ENCODE measurements at places on chromosomes 13 and 19. TPM values are rescaled to one million over a fixed set of nuclear protein-coding genes. Genes with fewer than 3 reads are reported as not detected.

DNA sequence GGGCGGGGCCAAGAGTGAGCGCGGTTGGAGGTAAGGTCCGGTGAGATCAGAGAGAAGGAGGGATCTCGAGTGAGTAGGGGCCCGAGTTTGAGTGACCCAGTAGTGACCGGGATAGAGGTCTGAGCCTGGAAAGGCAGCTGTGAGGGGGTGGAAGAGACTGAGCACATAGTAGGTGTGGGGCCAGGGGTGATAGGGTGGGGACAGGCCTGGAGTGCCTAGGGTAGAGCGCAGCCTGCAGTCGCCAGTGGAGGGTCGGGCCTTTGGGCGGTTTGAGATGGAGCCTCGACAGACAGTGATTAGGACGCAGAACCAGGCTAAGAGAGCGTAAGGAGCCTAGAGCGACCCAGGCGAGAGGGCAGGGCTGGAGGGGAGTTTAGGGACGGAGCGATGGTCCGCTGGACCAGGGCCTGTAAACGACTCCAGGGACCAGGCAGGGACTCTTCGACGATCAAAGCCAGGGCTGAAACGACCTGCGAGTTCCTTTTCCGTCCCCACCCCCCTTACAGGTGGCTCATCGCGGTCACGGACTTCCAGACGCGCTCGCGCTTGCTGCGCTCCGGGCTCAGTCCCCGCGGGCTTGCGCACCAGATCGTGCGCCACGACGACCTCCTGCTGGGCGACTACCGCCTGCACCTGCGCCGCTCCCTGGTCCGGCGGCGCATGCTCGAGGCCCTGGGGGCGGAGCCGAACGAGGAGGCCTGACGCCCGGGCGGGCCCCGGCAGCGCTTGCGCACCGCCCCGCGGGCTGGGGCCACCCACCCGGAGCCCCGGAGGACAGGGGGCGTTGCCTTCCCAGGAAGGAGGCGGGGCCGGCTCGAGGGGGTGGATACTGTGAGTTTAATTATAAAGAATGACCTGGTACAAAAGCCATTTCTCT lies 9.4 kb downstream of the C19orf81 start:
- peak; percentile 79 for DNase-seq
- peaks cover 74% of the 10 kb centered on the region for H3K27me3 ChIP-seq
- peak overlapping the region; percentile 73 for H3K27ac ChIP-seq
- peak overlapping the region; percentile 81 for H3K4me3 ChIP-seq
- H3K36me3 ChIP-seq = peaks cover 8% of the 10 kb centered on the region

GRCh38 chr19:12314553-12314952 lies 18.9 kb downstream of the ZNF563 start:
- H3K27ac ChIP-seq = no peak overlapping the region
- no peak overlapping the region for H3K4me3 ChIP-seq
- DNase-seq = no peak
- no peaks in the 10 kb centered on the region for H3K4me1 ChIP-seq

GRCh38 chr19:19538785-19539166 lies 711 bp downstream of the CILP2 start:
- H3K4me1 ChIP-seq = peaks cover 36% of the 10 kb centered on the region
- DNase-seq = no peak
- H3K36me3 ChIP-seq = no peaks in the 10 kb centered on the region
- H3K4me3 ChIP-seq = peak overlapping the region; percentile 8

DNA sequence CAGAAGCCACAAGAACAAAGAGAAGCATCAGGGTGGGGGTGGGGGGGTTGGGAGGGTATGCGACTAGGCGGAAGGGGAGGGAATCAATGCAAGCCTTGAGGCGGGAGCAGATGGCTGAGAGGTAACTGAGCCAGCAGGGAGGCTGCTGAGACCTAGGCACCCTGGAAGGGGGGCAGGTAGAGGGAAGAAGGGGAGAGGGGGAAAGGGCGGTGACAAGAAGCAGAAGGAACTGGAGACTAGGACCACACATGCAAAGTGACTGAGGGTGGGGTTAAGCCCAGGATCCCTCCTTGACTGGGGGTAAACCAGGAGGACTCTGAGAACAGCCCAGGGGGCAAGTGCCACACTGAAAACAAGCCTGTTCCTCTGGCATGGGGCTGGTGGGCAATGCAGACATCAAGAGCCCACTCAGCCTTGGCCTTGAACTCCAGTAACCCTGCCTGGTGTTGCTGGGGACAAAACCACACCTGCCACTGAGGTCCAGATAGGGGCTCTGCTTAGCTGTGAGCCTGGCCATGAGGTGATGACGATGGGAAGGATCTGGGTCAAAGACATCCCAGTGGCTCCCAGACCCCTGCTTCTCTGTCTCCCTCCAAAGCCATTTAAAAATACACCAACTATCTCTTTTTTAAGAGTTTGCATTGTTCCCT lies 20.3 kb downstream of the OPA3 start:
- no peak for DNase-seq
- H3K27ac ChIP-seq = peak overlapping the region; percentile 90
- peaks cover 36% of the 10 kb centered on the region for H3K4me1 ChIP-seq
- no peaks in the 10 kb centered on the region for H3K36me3 ChIP-seq
- H3K27me3 ChIP-seq = no peaks in the 10 kb centered on the region
- peak overlapping the region; percentile 27 for H3K4me3 ChIP-seq

The NCR1 gene
- total RNA-seq = not detected

GRCh38 chr13:37492075-37492474 lies 106.5 kb downstream of the POSTN start:
- H3K36me3 ChIP-seq = no peaks in the 10 kb centered on the region
- no peak for DNase-seq
- no peaks in the 10 kb centered on the region for H3K27me3 ChIP-seq
- no peak overlapping the region for H3K27ac ChIP-seq
- H3K4me1 ChIP-seq = no peaks in the 10 kb centered on the region

The TLE2 gene
- total RNA-seq = 6.5 TPM

- H3K27ac ChIP-seq = no peak overlapping the region
- no peak overlapping the region for H3K4me3 ChIP-seq
- no peaks in the 10 kb centered on the region for H3K27me3 ChIP-seq
- H3K4me1 ChIP-seq = no peaks in the 10 kb centered on the region
These were observed 1395.8 kb downstream of the SLITRK5 start for GRCh38 chr13:89066868-89067466.

The IL11 gene
- total RNA-seq = not detected

GRCh38 chr19:17323964-17324332 lies 10.7 kb downstream of the ANO8 start:
- DNase-seq = peak; percentile 63
- no peak overlapping the region for H3K27ac ChIP-seq
- H3K4me3 ChIP-seq = no peak overlapping the region
- H3K27me3 ChIP-seq = no peaks in the 10 kb centered on the region
- H3K36me3 ChIP-seq = peaks cover 13% of the 10 kb centered on the region

The SCGB2B2 gene
- total RNA-seq = 0.50 TPM

- H3K4me3 ChIP-seq = no peak overlapping the region
- H3K27me3 ChIP-seq = no peaks in the 10 kb centered on the region
- DNase-seq = no peak
- H3K36me3 ChIP-seq = peaks cover 6% of the 10 kb centered on the region
These were observed 43.6 kb downstream of the ANKRD27 start for GRCh38 chr19:32631381-32631780.

GRCh38 chr13:50526661-50527071 lies 316.8 kb downstream of the DLEU7 start:
- H3K27ac ChIP-seq = no peak overlapping the region
- no peak for DNase-seq
- peaks cover 18% of the 10 kb centered on the region for H3K4me1 ChIP-seq
- H3K36me3 ChIP-seq = no peaks in the 10 kb centered on the region
- peaks cover 10% of the 10 kb centered on the region for H3K27me3 ChIP-seq
- H3K4me3 ChIP-seq = no peak overlapping the region

- H3K27me3 ChIP-seq = no peaks in the 10 kb centered on the region
- no peak overlapping the region for H3K4me3 ChIP-seq
- H3K36me3 ChIP-seq = peaks cover 22% of the 10 kb centered on the region
- H3K4me1 ChIP-seq = peaks cover 13% of the 10 kb centered on the region
These were observed 14.2 kb downstream of the HAS1 start for GRCh38 chr19:51709575-51709974.

The AKAP8L gene
- 127 TPM for total RNA-seq

- H3K27me3 ChIP-seq = no peaks in the 10 kb centered on the region
- no peak overlapping the region for H3K4me3 ChIP-seq
- H3K4me1 ChIP-seq = no peaks in the 10 kb centered on the region
- no peak overlapping the region for H3K27ac ChIP-seq
These were observed 65.7 kb downstream of the SLC7A1 start for GRCh38 chr13:29529754-29530153.

DNA sequence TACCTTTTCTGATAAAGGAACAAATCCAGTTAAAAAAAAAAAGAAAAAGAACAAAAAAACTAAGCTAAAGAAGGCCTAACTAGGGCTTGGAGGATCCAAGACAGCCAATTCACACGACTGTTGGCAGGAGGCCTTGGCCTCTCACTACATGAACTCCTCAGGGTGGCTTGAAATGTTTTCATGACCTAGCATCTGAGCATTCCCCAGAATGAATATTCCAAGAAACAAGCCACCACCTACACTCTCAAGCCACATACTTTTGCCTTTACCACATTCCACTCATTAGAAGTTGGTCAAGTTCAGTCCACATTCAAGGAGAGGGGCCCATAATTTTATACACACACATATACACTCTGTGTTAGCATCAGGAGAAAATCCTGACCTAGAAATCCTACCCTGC lies 97.6 kb upstream of the SIAH3 start:
- H3K4me1 ChIP-seq = no peaks in the 10 kb centered on the region
- no peak overlapping the region for H3K27ac ChIP-seq
- DNase-seq = no peak
- no peaks in the 10 kb centered on the region for H3K36me3 ChIP-seq
- no peak overlapping the region for H3K4me3 ChIP-seq

DNA sequence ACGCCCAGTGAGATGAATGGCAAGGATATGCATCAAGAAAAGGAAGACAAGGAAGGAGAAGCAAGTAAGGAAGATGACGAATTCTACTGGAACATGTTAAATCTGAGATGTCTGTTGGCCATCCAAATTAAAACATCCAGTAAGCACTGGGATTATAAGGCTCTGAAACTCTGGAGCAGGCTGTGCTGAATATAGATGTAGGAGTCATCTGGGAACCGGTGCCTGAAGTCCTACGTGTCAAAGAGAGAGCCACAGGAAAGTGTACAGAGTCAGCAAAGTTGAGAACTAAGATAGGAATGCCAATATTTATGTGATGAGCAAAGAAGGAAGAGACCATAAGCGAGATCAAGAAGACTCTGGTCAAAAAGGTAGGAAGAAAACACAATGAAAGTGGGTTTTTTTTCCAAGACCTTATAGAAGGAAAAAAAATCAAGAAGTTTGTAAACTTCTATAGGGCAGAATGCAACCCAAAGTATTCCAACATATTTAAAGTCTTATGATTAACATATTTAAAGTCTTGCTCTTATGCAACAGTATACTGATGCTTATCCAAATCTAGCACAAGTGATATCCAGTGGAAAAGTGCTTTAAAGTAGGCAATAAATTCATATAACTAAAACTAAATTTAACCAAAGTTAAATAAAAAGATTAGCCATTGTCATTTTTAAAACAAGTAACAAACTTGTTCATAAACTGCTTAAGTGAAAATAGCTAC lies 51.2 kb upstream of the EEF1AKMT1 start:
- DNase-seq = no peak
- no peak overlapping the region for H3K27ac ChIP-seq
- H3K27me3 ChIP-seq = no peaks in the 10 kb centered on the region
- H3K4me3 ChIP-seq = no peak overlapping the region
- peaks cover 17% of the 10 kb centered on the region for H3K4me1 ChIP-seq

GRCh38 chr13:43686557-43686956 lies 100.2 kb downstream of the ENOX1 start:
- H3K4me3 ChIP-seq = no peak overlapping the region
- no peaks in the 10 kb centered on the region for H3K36me3 ChIP-seq
- H3K27me3 ChIP-seq = peaks cover 14% of the 10 kb centered on the region

DNA sequence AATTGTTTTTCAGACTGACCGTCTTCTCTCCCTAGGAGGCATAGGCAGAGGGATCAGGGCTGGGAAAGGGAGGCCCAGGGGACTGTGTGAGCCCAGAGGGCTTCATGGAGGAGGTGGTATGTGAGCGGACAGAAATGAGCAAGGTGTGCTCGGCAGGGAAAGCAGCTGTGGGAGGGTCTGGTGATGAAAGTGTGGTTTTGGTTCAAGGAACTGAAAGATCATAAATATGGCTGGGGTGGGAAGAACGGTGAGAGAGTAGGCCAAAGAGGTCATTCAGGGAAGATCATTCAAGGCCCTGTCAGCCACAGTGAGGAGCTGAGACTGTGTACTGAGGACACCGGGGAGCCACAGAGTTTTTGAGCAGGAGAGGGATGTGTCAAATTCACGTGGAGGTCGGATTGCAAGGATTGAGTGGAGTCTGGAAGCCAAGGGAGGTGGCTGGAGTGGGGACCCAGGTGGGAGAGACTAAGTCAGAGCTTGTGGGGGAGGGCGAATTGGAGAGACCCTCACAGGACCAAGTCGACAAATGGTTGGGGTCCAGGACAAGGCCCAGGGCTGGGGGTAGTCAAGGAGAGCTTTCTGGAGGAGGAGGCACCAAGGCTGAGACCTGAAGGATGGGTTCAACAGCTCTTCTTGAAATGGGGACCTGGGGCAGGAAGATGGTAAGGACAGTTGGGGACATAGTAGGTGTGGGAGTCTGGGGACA lies 7.6 kb downstream of the PLD3 start:
- peaks cover 10% of the 10 kb centered on the region for H3K4me1 ChIP-seq
- DNase-seq = no peak
- no peaks in the 10 kb centered on the region for H3K27me3 ChIP-seq
- H3K4me3 ChIP-seq = no peak overlapping the region

The NOTCH3 gene
- not detected for total RNA-seq

The CCDC122 gene
- total RNA-seq = 2.2 TPM
